A172 (cell line): ENCODE measurements at places on chromosomes 11 and 22. TPM values are rescaled to one million over a fixed set of nuclear protein-coding genes. Genes with fewer than 3 reads are reported as not detected.

The C11orf42 gene
- total RNA-seq = not detected in 2 replicates

The GRAMD1B gene
- total RNA-seq = 4.6 and 6.5 TPM in 2 replicates

The GAL3ST3 gene
- not detected in 2 replicates for total RNA-seq

The C11orf16 gene
- 0.31 TPM in 1 of 2 replicates, not detected in the other for total RNA-seq

The PLA2G3 gene
- total RNA-seq = not detected in 2 replicates

The DRD2 gene
- total RNA-seq = not detected in 2 replicates

The TPBGL gene
- total RNA-seq = not detected in 2 replicates

The TMEM191B gene
- 0.55 TPM in 1 of 2 replicates, not detected in the other for total RNA-seq
